NCI-H774 (cell line): ENCODE measurements at places on chromosomes 12 and 14.

DNA sequence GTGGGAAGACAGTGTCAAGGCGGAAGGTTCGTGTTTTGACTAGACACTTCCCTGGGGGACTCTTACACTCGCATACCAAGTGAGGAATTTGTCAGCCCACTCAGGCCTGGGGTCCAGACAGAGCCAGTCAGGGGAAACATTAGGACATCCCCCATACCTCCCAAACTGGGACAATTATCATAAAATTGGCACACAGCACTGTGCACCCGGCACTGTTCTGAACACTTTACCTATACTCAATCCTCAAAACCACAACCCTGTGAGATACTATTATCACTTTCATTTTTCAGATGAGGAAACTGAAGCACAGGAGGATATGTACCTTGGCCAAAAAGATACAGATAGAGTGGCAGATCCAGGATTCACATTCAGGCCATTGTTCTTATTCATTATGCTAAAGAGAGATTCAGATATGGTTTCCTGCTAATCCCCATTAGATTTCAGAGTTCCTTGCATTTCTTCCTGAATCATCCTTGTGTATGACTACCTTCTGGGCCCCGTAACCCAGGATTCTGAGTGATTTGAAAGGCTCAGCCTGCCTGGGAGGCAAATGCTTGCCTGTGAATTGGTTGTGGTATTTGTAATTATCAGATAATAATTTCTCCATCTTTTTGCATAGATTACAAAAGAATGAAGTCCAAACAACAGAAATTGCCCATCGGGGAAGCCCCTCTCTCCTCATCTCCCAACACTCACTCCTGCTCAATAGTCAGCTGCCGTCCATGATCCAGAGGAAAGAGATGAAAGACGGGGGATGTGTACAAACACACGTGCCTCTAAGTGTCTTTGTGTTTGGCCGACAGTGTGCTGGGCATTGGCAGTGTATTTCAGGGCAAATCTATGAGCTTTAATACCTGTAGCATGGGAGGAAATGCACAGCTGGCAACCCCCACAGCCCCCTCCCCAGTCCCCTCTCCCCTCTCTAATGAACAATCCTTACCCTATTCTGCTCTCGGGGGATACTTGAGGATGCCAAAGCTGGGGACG, 4.6 kb downstream of the TAC3 start:
- DNase-seq: no peak

DNA sequence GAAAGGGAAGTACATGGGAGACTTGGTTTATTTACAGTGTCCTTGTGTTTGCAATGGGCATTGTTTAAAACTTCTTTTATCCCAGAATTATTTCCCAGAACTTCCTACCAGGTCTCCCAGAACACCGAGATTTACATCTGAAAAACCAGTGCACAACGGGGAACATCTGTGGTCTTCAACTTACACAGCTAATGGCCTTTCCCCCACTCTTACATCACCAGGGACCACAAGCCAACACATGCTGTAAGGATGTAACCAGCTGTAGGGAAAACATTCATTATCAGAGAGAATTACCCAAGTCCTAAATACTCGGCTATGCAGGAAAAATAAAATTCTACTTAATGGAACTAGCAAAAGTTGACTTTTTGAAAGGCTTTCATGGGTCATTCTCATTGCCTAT, 267.6 kb downstream of the DUSP6 start:
- DNase-seq: no peak

DNA sequence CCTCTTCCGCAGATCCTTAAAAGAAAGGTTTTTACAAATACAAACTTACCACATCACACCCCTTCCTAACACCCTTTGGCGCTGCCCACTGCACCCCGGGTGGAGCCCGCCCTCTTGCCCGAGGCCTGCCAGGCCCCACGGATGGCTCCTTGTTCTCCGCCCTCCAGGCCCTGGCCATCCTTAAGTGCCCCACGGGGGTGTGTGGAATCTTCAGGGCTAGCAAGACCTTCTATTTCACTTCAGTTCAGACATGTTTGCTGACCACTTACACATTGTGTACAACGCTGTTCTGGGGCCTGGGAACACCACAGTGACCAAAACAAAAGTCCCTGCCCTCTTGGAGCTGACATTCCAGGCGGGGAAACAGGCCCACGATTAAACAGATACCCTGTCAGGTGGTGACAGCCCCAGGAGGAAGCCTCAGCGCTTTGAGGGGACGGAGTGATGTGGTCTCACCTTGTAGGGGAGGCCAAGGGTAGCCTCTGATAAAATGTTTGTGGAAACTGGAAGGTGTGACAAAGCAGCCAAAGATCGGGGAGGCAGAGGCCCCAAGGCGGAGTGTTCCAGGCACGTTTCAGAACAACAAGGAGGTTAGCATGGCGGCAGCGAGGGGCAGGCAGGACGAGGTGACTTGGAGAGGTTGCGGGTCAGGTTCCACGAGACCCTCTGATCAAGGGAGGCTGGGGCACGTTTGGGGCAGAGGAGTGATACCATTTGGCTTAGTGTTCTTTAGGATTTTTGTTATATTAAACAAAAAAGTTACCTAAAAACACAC, 27.0 kb downstream of the TPCN1 start:
- no peak for DNase-seq

GRCh38 chr12:76307083-76307482, 41.1 kb downstream of the BBS10 start:
- no peak for DNase-seq

DNA sequence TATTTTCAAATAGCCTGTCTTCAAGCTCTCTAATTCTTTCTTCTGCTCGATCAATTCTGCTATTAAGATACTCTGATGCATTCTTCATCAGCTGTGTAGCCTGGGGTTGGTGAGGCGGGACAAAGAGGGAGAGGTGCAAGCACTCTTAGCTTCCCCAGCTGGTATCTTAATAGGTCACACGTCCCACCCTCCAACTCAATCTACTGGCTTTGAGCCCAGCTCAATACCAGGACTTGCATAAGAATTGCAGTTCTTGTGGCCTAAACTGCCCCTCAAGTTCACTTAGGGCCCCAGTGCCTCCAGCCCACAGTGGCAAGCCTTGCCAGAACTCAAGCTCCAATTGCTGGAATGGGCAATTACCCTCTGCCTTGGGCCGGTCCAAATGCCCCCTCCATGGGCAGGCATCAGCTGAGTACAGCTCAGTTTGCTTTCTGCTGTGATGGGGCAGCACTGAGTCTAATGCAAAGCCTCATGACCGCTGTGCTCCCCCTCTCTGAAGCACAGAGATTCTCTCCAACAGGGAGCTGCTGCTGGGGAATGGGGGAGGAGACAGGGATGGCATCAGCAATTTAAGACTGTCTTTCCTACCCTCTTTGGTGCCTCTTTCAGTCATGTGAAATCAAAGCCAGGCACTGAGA, 5.6 kb upstream of the SPATA7 start:
- DNase-seq: no peak

DNA sequence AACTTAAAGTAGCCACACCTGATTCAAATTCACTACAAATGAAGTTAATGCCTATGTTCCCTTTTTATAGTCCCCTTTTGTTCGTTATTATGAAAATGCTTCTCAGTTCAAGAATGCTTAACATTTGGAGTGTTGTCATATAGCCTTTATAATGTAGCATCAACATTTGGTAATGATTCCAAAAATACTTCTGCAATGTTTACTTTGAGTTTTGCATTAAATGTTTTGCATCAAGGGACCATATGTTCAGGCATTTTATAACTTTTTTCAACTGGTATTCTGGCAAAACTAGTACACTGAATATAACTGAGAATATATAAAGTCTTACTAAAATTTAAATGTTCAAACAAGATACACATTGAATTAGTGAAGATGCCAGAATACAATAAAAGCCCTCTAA, 209.6 kb upstream of the SLC16A7 start:
- no peak for DNase-seq

DNA sequence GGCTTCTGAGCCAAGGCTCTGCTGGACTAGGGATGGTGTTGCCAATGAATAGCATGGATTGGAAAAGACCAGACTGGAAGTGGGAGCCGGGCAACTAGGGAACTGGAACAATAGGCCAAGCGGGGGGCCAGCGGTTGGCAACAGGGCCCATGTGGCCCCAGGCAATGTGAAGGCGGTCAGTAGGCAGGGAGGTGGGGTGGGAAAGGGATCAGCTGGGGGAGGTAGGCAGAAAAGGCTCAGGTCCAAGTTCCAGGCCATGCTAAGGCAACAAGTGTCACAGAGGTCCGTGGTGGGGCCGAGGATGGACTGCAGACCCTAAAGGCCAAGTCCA, 14.9 kb upstream of the MLXIP start:
- DNase-seq: no peak

DNA sequence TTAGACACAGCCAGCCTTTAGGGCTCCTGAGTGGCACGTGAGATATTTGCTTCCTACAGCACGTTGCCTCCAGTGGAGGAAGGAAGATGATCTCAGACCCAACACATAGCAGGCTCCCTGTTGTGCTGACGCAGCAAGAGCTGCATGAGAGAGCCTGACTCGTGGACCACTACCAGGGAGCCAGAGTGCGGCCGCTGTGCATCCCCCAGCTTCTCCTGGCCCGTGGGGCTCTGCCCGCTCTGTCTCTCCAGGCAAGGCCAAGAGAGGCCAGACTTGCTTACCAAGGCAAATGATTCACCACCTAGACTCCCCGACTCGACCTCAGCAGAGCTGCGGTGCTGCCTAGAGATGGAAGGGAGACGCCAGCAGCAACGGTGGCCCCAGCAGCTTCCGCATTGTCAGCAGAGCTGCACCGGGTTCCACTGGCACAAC, 37.5 kb downstream of the MAP3K9 start:
- DNase-seq: no peak

DNA sequence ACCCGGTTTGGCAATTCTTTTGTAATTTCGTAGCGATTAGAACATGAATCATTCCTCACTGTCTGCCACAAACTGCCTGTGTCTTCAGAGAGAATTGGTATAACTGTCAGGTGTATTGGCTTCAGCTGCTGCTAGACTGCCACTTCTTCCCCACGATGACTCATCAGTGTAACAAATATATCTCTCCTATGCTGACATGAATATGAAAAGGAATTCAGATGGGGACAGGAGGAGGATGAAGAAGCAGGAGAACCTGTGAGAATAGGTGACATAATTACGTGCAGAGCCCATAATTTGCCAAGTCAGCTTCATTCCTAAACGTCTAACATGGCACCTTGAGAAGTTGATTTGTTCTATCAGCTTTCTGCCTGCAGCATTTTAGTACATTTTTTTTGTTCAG, 64.9 kb downstream of the FRMD6 start:
- DNase-seq: no peak

GRCh38 chr12:24049728-24050127, 100.3 kb upstream of the SOX5 start:
- no peak for DNase-seq

- DNase-seq: no peak
Observed at GRCh38 chr12:13230500-13230899, 34.0 kb downstream of the EMP1 start.
